ENCODE measurements at places on chromosomes 16 and 17.

DNA sequence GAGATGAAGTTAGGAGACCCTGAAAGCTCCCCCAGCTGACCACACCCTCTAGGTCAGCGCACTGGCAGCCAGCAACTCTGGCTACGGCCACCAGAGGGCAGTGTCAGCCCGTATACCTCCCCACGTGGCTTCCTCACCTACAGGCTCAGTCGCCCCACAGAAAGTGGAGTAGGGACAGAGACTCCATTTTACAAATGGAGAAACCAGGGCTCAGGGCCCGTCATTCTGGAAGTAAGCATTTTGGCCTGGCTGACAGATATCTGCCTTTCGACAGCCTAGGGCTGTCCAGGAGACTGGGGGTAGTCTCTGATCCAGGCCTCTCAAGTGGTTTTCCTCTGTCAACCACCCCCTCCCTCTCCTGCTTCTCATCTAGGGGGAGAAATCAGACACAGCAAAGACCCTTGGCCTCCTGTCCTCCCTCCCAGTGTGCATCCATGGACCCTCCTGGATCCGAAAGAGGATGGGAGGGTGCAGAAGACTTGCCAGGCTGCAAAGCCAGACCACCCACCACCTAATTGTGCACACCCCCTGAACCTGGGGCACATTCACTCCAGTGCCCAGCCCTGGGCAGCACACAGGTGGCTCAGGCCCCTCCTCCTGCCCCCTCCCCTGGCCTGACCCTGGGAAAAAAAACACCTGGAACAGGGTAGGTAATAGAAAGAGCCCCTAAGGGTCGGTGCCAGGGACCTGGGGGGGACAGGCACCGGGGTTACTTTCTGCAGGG, 3.8 kb upstream of the HAP1 start:
- peak; percentile 93 for DNase-seq
- H3K27me3 ChIP-seq, result peaks cover 30% of the 10 kb centered on the region
- peaks cover 4% of the 10 kb centered on the region for H3K4me1 ChIP-seq
- H3K27ac ChIP-seq, result no peak overlapping the region
- no peak overlapping the region for H3K4me3 ChIP-seq

DNA sequence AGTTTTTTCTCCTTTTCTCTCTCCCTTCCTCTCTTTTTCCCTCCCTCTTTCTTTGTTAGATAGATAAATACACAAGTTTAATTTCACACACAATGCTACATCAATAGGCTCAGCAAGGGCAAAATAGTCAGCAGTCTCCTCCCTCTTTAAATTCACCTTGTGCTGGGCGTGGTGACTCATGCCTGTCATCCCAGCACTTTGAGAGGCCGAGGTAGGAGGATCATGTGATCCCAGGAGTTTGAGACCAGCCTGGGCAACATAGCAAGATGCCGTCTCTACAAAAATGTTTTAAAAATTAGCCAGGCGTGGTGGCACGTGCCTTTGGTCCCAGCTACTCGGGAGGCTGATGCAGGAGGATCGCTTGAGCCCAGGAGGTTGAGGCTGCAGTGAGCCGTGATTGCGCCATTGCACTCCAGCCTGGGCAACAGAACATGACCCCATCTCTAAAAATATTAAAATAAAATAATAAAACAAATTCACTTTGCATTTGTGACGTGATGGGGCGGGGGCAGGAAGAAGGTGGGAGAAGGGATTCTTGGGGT, 27.4 kb downstream of the IL21R start:
- peaks cover 8% of the 10 kb centered on the region for H3K27me3 ChIP-seq
- H3K36me3 ChIP-seq, result no peaks in the 10 kb centered on the region
- no peak overlapping the region for H3K27ac ChIP-seq
- no peak overlapping the region for H3K4me3 ChIP-seq
- DNase-seq, result peak; percentile 60

DNA sequence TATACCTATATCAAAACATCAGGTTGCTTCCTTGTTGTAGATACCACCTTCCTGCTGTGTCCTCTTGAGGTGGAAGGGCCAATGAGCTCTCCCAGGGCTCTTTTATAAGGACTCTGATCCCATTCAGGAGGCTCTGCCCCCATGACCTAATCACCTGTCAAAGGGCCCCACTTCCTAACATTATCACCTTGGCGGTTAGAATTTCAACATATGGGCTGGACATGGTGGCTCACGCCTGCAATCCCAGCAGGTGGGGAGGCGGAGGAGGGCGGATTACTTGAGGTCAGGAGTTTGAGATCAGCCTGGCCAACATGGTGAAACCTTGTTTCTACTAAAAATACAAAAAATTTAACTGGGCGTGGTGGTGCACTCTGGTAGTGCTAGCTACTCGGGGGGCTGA, 86.4 kb downstream of the HAPSTR1 start:
- H3K4me1 ChIP-seq, result no peaks in the 10 kb centered on the region
- DNase-seq, result no peak
- no peaks in the 10 kb centered on the region for H3K36me3 ChIP-seq
- H3K4me3 ChIP-seq, result no peak overlapping the region
- H3K27me3 ChIP-seq, result no peaks in the 10 kb centered on the region

GRCh38 chr17:16652847-16653366, 743 bp downstream of the ZNF624 start:
- H3K27ac ChIP-seq, result peak overlapping the region; percentile 84
- H3K27me3 ChIP-seq, result peaks cover 20% of the 10 kb centered on the region
- H3K4me3 ChIP-seq, result peak overlapping the region; percentile 88
- peaks cover 9% of the 10 kb centered on the region for H3K36me3 ChIP-seq

DNA sequence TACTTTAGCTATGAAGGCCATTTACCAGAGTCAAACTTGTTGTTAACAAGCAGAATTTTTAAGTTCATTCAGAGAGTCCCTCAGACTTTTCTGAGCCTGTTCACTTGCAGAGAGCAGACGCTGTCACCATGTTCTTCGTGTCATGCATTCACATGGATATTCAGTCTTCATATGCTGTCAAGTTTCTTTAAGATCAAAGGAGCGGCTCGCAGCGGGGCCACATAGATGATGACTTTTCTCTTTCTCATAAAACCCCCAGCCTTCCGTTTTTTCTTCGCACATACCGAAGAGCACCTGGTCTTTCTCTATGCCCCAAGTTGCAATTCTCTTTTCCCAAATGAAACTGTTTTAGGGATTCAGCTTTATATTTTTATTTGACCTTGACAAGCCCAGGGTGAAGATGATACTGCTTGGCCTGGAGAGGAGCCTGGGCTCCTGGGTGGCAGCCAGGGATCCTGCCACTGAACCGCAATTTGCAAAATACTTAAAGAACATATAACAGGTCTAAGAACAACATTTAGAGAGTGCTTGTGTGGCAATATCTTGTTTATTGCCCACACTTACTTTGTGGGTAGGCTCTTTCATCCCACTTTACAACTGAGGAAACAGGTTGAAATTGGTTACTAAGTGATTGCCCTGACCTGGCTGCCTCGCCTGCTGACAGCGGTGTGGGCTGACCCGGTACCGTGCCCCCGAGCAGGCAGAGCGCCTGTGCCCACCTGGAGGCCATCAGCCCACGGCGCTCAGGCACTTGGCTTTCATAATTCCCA, 22.9 kb downstream of the SEC14L1 start:
- DNase-seq, result no peak
- peaks cover 20% of the 10 kb centered on the region for H3K36me3 ChIP-seq
- H3K4me3 ChIP-seq, result no peak overlapping the region
- H3K4me1 ChIP-seq, result peaks cover 58% of the 10 kb centered on the region
- H3K27me3 ChIP-seq, result no peaks in the 10 kb centered on the region

DNA sequence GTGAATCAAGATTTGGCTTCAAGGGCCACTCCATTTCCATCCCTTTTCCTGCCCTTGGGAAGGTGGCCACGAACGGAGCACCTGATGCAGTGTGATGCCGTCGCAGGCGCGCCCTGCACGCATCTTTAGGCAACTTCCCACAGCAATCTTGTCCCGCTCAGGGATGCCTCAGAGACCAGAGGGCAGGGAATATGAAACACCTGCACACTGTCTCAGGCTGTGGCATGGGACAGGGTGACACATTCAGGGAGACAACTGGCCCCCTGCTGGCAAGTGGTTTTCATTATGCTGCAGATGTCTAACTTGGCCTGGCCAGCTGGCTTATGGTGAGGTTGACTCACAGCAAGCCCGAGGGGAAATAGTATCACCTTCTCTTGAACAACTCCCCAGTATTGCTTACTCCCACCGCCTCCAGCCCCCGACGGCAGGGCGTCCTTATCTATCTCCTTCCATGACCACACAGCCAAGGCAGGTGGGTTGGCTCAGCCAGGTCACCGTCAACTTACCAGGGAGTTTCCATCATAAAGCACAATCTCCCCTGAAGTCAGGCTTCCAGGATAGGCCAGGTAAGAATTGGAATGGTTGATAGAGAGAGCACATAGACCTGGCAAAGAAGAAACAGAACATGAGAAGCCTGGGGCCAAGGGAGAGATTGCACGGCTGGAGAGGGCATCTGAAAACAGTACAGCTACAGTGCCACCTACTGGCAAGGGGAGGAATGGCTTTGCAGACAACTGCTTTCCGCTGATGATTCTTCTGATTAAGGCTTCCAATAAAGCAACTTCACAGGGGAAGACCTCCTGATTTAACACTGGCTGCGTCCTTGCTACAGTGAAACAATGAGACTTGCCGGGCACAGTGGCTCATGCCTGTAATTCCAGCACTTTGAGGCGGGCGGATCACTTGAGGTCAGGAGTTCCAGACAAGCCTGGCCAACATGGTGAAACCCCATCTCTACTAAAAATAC, 21.1 kb downstream of the WIPI1 start:
- H3K4me3 ChIP-seq, result no peak overlapping the region
- peak; percentile 90 for DNase-seq
- no peaks in the 10 kb centered on the region for H3K27me3 ChIP-seq
- no peak overlapping the region for H3K27ac ChIP-seq
- peaks cover 45% of the 10 kb centered on the region for H3K36me3 ChIP-seq

- no peak overlapping the region for H3K4me3 ChIP-seq
- H3K27ac ChIP-seq, result peak overlapping the region; percentile 85
- H3K27me3 ChIP-seq, result no peaks in the 10 kb centered on the region
Measured at GRCh38 chr16:18999045-18999393, 15.3 kb downstream of the TMC7 start.

GRCh38 chr17:885971-886571, 93.5 kb downstream of the NXN start:
- peaks cover 3% of the 10 kb centered on the region for H3K36me3 ChIP-seq
- DNase-seq, result no peak
- no peak overlapping the region for H3K4me3 ChIP-seq
- H3K27ac ChIP-seq, result peak overlapping the region; percentile 18

GRCh38 chr17:52148288-52148968, 10.1 kb downstream of the CA10 start:
- no peaks in the 10 kb centered on the region for H3K4me1 ChIP-seq
- H3K27ac ChIP-seq, result no peak overlapping the region
- no peaks in the 10 kb centered on the region for H3K36me3 ChIP-seq
- H3K27me3 ChIP-seq, result no peaks in the 10 kb centered on the region
- no peak for DNase-seq

DNA sequence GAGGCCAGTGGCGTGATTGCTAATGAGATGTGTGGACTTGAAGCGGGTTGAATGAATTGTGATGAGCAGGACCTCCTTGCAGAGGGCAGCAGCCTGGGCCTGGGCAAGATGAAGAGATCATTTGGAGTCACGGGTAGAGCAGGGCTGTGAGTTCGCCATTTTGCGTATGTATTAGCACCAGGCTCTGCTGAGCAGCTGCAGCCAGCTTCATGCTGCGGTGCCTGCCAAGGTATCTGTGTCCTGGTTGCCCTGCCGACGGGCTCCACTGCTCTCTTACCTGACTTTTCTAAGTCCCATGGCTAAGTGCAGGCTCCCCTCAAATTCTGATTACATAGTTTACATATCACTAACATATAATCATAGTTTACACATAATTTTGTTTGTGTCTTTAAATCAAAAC, 295.7 kb downstream of the SNX29 start:
- H3K27ac ChIP-seq, result no peak overlapping the region
- no peak overlapping the region for H3K4me3 ChIP-seq
- no peaks in the 10 kb centered on the region for H3K36me3 ChIP-seq
- DNase-seq, result no peak
- H3K4me1 ChIP-seq, result peaks cover 27% of the 10 kb centered on the region

DNA sequence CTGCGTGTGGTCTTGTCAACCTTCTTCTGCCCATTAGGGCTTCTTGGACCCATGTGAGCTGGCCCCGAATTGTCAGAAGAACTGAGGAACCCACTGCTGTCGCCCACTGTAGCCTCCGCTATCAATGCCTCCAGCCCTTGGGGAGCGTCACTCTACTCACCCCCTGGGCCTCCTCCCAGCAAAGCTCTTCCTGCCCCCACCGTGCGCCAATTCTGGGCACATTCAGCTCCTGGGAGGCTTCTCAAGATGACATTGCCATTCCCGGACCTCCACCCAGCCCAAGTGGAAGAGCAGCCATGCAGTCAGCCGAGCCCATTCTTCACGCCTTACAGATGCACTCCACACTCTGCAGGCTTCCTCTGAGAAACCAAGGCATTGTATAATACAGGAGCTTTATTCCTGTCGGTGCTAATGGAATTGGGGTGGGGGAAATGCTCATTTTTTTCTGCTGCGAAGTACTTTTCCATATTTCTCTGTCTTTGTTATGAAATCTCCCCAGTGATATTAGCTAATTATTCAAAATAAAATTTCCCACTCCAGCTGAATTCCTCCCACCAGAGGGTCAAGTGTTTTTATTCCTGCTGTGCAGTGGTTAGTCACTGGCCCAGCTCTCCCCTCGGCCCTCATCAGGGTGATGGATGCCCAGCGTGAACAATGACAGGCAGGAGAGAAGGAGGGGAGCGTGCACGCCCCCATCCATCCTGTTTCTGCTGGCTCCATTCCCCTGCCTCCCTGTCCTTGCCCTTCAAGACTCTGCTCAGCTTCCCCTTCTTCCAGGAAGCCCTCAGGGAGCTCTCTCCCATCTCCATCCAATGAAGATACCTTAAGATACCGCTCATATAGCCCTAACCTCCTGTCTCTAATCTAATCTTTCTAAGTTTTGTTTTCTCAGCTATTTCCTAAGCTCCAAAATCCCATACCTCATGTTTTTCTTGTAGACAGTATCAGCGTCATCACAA, 87.7 kb downstream of the C16orf95 start:
- no peak for DNase-seq
- H3K4me3 ChIP-seq, result peak overlapping the region; percentile 33
- H3K27me3 ChIP-seq, result no peaks in the 10 kb centered on the region
- H3K27ac ChIP-seq, result peak overlapping the region; percentile 97
- peaks cover 69% of the 10 kb centered on the region for H3K4me1 ChIP-seq
- no peaks in the 10 kb centered on the region for H3K36me3 ChIP-seq

DNA sequence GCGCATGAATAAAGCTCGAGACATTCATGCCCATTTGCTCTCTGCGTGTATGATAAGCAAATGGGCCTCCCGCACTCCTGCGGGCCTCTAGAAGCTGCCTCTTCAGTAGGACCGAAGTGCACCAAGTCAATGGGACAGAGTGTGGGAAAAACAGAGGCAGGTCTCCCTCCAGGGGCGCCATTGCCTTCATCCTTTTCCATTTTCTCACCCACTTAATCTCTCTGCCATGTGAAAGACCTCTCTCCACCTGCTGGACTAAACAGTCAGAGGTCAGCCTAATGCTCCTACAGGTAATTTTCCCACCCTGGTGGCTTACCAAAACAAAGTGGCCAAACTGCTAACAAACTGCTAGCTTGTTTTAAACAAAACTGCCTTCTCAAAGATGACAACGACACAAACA, 210.9 kb downstream of the ZFHX3 start:
- DNase-seq, result no peak
- peaks cover 8% of the 10 kb centered on the region for H3K36me3 ChIP-seq
- H3K27me3 ChIP-seq, result no peaks in the 10 kb centered on the region
- H3K27ac ChIP-seq, result peak overlapping the region; percentile 85
- H3K4me3 ChIP-seq, result no peak overlapping the region

- peaks cover 3% of the 10 kb centered on the region for H3K27me3 ChIP-seq
- H3K36me3 ChIP-seq, result no peaks in the 10 kb centered on the region
Measured at GRCh38 chr16:60230666-60231065, 1496.5 kb upstream of the GOT2 start.

- DNase-seq, result no peak
- no peak overlapping the region for H3K4me3 ChIP-seq
- H3K36me3 ChIP-seq, result no peaks in the 10 kb centered on the region
- H3K27ac ChIP-seq, result no peak overlapping the region
- H3K4me1 ChIP-seq, result peaks cover 19% of the 10 kb centered on the region
- no peaks in the 10 kb centered on the region for H3K27me3 ChIP-seq
Measured at GRCh38 chr17:66981983-66982508, 17.5 kb downstream of the CACNG4 start.
